ENCODE measurements at places on chromosomes 7 and 10. TPM values are rescaled to one million over a fixed set of nuclear protein-coding genes. Genes with fewer than 3 reads are reported as not detected.

ADIRF gene
- total RNA-seq, result 46.2 TPM

HOXA3 gene
- total RNA-seq, result 77.4 TPM

DMTF1 gene
- 169 TPM for total RNA-seq

TMEM196 gene
- total RNA-seq, result not detected

VSIR gene
- 31.1 TPM for total RNA-seq

CALML5 gene
- not detected for total RNA-seq

UCMA gene
- not detected for total RNA-seq

GNA12 gene
- total RNA-seq, result 27.9 TPM

ST8SIA6 gene
- total RNA-seq, result 1.9 TPM

MTPN gene
- total RNA-seq, result 154 TPM

CCZ1B gene
- total RNA-seq, result 54.7 TPM

PPP1R17 gene
- total RNA-seq, result not detected

SCRN1 gene
- total RNA-seq, result 39.9 TPM

NACAD gene
- 5.3 TPM for total RNA-seq

SAMD9L gene
- 6.0 TPM for total RNA-seq

GSDME gene
- 12.0 TPM for total RNA-seq
